ENCODE measurements at places on chromosomes 6 and 20.

DNA sequence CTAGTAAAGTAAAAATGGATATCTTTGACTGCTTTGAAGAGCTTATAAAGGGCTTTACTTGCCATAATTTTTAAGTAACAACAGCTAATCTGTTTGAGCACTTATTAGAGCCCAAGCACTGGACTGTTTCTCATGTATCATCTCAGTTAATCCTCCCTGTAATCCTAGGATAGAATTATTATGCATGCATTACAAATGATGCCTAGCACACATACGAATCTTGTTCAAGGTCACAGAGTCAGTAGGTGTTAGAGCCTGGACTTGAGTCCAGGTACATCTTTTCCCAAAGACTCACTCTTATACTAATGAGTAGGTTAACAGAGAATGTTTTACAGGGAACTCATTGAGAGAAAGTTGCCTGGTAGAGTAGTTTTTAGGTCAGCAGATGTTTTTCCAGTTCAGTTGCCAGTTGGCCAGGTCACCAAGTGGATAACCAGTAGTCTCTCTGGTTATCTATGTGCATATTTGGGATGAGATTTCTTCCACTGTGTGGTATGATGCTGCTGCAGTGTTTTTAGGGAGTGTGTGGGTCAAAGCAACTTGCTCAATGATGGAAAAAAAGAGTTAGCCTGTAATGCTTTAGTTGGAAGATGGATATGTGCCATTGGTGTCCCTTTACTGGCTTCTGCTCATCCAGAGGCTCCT, 32.3 kb upstream of the LAMA4 start:
- no peak for DNase-seq

DNA sequence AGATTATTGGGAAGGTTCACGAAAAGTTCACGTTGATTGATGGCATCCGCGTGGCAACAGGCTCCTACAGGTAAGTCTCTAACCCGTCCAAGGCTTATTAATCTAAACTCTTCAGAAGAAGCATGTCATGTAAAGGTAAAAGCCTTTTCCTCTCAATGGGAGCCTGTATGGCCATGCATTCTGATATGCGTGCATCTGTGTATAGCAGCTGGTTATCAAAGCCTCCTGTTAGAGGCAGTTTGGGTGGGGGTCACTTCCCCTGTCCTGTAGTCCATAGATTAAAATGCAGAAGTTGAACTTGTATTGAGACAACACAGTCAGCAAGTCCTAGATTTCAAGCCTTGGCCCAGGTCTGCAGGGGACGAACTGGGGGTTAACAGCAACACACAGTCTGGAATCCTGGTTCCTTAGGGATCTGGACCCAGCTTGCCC, 14.2 kb upstream of the DHX35 start:
- DNase-seq, result no peak

DNA sequence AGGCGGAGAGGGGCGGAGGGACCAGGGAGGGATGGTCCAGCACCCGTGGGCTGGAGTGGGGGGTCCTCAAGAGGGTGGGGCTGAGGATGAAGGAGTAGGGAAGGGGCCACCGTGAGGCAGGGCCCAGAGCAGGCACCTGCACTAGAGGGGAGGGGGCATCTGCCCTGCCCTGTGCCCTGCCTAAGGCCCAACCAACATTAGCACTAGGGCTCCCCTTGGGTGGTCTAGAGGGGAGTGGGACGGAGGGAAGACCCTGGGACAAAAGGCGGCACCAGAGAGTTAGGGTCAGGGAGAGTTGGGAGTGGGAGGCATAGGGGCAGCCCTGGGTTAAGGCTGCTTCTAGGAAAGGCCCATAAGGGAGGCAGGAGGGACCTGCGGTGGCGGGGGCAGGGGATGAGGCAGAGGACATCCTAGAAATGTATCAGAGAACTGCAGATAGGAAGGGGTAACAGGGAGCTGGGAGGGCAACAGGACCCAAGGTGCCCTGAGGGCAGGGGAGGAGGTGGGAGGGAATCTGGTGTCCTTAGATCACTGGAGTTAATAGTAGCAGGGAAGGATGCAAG, 24.5 kb downstream of the HLA-F start:
- DNase-seq, result no peak

- DNase-seq, result no peak
These were observed 246.5 kb downstream of the RIMS1 start for GRCh38 chr6:72132851-72133250.

GRCh38 chr6:68144667-68145066, 490.4 kb upstream of the ADGRB3 start:
- DNase-seq, result no peak

All from non-pigmented ciliary epithelial cell (primary cell).